Activated CD8-positive, alpha-beta memory T cell treated with anti-CD3 and anti-CD28 coated beads for 1 hour (primary cell): ENCODE measurements at places on chromosomes 5 and 9.

GRCh38 chr9:17695482-17695881 is 116.6 kb downstream of the SH3GL2 start:
- no peak for DNase-seq

DNA sequence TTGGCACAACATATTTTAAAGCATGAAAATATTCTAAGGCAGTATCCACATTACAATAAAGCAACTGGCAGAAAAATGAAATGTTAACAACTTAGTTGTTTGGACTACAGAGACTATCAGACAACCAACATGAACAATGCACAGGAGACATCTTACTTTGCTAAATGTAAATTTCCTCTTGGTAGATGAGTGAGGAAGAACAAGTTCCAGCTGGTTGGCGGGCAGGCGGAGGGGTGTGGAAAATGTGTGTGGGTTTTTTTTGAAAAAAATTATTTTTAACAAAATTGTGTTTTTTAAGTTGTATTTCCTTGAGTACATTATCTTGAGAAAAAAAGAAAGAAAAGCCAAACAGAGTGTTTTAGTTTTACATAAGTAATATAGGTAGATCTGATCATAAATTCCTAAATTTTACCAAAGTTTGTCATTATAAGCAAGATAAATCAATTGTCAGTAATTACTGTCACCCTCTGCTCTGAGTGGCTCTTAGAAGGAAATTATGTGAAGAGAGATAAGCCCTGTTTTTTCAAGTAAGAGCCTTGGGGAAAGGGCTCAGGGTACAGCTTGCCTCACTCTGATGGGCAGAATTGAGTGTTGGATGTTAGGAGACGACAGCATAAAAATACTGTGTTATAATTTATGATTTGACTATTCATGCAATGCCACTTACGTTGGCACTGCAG is 42.5 kb downstream of the TMEM167A start:
- no peak for DNase-seq

DNA sequence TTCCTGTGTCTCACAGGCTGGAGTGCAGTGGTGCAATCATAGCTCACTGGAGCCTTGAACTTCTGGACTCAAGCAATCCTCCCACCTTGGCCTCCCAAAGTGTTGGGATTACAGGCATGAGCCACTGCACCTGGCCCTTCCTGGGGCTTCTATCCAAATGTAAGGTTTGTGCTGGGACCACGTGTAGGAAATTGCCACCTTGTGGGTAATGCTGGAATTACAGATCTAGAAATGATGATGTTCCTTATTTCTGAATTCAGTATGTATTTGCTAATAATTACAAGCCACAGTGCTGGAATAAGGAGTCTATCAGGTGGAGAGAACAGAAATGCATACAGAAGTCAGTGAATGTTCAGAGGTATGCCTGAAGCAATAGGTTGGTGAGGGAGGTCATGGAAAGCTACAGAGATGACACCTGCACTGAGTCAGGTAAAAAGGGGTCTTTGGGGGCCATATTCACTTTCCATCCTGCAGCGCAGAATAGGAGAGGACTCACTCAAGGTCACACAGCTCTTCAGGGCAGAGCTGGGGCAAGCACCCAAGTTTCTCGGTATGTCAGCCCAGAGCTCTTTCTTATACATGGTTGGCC is 8.8 kb upstream of the IGFBPL1 start:
- DNase-seq = no peak

DNA sequence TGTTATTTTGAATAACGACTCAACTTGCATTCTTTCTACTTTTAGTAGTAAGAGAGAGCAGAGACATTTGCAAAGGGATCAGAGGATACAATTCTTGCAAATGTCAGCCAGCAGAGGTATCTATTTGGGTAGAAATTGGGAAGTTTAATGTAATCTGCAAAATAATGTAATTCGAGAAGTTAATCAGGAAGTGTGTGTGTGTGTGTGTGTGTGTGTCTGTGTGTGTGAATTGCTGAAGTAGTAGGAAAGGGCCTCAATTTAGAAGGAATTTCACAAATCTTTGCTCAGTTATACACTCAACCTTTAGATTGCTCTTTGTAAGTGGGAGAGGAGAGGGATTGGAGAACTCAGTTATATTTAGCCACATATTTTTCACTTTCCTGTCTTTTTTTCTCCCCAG is 11.0 kb upstream of the IFNA1 start:
- no peak for DNase-seq

DNA sequence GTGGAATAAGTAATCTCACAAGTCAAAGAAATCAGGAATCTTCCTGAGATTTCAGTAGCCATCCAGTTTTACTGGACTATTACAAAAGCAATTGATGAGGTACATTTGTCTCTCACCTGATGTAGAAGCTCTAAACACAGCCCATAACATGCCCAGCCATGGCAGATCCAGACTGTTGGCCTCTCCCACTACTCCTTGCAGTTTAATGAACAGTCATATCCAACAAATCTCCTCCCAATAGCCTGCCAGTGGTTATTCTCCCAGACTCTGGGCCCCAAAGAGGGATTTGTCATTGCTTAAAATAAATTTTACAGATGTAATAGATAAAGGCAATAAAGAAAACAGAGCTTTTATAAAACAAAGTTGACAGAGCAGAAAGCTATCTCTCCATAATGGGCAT is 80.8 kb downstream of the ZNF608 start:
- DNase-seq = no peak

- DNase-seq = no peak
Observed at GRCh38 chr5:38547257-38547656, 9.2 kb downstream of the LIFR start.

DNA sequence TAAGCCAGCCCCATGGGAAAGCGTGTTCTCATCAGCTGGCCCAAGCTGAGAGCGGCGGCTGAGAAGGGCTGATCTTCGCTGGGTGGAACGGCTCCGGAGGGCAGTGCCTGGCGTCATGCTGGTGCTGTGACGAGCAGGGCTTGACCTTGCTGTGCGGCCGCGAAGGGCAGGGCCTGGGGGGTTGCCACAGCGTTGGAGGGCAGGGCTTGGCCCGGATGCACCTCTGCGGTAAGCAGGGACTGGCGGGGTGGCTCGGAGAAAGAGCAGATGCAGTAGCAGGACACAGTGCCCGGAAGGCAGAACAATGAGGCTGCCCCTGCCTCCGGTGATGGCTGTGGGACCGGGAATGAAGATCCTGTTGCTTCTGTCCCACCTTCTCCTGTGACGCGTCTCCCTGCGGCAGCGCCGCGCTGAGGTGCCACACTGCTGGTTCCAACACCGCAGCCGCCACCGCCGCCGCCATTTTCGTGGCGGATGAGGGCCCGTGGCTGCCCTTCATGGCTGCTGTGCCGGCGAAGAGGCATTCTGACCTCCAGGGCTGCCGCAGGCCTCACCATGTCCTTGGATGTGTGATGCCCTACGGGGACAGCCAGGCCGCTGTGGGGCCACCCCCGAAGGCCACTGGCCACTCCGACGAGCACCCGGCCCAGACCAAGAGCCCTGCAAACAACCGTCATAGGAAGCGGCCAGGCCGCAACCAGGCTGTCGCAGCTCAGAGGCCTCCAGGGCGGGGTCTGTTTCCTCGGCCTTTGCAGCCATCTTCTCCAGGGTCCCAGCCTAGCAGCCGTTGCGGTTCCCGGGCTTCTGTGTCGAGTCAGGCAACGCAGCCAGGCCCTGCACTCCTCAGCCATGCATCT is 890.5 kb upstream of the CTNND2 start:
- no peak for DNase-seq

GRCh38 chr5:123452401-123452800 is 29.2 kb upstream of the CEP120 start:
- no peak for DNase-seq

- DNase-seq = no peak
Observed at GRCh38 chr9:129812385-129812784, 9.4 kb downstream of the TOR1B start.

DNA sequence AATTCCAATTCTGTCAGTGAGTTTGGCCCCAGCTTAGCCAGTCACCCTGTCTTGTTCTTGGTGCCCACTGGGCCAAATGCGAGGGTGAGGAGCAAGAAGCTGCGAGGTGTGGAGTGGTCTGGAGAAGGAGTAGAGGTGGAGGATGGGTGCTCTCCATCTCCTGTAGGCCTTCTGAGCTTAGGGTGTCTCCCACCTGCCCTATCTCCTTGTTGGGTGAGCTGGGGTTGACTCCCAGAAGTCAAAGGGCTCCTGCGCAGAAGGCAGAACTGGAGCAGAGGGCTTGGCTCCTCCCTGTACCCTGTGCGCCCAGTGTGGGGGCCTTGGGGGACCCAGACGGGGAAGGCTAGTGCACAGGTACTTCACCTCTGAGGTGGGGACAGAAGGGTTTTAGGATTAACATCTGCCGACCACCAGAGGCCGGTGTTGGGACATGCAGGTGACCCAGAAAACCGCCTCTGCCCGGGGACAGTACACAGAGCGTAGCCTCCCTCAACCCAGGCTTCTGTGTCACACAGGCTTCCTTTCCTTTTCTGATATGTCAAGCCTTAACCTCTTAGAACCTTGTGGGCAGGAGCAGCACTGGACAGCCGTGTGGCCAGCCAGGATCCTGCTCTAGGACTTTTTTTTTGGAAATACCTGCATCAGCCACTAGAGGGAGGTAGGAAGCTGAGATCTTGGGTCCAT is 16.9 kb downstream of the IL5 start:
- DNase-seq = no peak

- DNase-seq = no peak
Observed at GRCh38 chr5:59773294-59773693, 120.2 kb downstream of the PDE4D start.

DNA sequence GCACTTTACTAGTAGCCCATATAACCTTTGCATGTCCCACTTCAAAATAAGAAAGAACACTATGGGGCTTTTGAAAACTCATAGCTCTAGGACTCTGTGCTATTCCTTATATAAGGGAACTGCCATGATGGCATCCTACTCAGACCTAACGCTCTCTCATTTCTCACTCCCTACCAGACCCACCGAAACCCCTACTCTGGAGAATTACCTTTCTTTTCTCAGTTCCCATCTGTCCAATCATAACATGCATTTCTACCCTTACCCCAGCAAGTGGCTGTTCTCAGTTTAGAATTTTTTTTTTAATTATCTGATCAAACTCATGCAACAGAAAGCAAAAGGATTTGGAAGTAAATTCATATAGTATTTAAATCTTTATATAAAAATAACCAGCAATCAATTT is 27.3 kb downstream of the CARNMT1 start:
- DNase-seq = no peak

DNA sequence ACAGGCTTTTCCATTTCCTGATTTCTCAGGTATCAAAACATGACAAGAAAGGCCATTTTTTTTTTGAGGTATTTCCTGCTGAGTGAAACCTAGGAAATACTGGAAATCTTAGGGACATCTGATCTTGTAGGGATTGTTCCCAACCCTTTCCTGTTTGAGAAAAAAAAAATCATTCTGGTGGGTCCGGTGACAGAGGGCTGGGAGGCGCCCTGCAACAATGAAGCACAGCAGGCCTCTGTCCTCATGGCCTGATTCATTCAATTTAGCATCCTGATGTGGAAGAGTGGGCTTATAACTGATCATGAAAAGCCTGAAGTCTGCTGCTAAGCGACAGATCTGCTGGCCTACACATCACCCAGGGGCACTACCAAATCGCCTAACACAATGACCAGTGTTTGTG is 3.0 kb upstream of the C9orf153 start:
- DNase-seq = no peak

DNA sequence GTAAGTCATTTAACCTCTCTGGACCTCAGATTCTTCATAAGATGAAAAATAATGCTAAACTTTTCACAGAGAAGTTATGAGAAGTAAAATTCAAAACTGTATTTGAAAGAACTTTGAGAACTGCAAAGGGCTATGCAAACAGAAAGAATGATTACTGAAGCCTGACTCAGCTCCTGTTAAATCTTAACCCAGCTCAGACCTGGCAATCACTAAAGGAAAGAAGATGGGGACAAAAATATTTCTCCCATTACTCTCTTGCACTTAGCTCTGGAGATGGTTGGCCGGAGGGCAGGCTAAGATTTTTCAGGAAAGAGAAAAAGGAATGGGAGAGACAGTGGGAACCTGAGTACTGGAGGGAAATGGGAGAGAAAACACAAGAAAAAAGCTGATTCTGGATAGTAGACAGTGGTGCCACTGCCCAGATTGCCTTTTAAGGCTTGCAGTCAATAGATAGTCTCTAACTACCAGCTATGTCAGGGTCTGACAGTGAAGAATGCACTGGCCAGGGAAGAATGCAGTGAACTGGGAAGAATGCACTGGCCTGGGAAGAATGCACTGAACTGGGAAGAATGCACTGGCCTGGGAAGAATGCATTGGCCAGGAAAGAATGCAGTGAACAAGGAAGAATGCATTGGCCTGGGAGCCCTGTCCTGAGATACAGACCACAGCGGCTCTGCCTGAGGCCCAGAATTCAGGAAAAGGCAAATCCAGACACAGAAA is 25.2 kb upstream of the CEMIP2 start:
- DNase-seq = no peak

GRCh38 chr9:14179449-14179848 is 134.5 kb downstream of the NFIB start:
- no peak for DNase-seq

DNA sequence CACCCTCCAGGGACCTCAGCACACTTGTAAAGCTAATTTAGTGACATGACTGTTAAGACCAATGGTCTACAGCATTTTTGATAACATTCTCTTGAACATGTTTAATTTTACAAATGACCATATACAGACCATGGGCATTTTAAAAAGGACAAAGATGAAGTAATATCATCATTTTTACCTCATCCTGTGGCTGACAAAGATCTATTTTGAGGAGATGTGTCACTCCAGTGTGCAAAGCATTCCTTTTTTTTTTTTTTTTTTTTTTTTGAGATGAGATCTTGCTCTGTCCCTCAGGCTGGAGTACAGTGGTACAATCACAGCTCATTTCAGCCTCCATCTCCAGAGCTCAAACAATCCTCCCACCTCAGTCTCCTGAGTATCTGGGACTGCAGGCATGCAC is 118.2 kb upstream of the TBC1D2 start:
- no peak for DNase-seq

DNA sequence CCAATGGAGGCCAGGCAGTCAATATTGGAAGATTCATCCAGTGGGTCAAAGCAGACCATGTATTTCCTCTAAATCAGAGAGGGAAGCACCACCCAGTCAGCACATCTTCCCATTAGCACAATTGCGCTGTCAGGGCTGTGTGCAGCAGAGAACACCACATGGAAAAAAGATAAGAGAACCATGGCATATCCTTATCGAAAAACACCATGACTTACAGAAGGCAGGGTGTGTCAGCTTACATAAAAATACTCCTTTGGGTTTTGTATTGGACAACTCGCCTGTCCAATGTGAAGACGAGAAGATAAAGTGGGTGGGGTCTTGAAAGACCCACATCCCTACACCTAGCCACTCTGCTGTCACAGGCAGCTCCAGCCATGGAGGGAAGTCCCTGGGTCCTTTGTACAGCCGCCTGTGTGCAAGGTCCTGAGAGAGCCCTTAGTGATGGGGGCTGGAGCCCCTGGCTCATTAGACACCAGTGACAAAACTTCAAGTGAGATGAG is 71.9 kb upstream of the SPATA31E1 start:
- no peak for DNase-seq

DNA sequence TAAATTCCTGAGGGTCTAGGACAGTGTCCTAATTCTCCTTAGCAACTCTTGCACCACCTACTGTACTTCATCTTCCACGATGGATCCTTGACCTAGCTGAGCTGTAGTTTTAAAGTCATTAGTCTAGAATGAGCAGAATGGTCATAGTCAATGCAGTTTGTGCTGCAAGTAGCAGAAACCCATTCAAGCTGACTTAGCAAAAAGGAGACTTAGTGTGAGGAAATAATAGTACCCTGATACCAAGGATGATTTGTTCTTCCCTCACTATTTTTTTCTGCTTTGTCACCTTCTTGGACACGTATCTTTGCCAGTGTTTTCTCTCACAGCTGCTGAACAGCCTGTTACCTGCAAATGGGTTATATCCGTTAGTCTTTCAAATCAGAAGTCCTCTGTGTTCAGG is 5.3 kb downstream of the MFAP3 start:
- no peak for DNase-seq
